ENCODE measurements at places on chromosomes 5 and 9.

DNA sequence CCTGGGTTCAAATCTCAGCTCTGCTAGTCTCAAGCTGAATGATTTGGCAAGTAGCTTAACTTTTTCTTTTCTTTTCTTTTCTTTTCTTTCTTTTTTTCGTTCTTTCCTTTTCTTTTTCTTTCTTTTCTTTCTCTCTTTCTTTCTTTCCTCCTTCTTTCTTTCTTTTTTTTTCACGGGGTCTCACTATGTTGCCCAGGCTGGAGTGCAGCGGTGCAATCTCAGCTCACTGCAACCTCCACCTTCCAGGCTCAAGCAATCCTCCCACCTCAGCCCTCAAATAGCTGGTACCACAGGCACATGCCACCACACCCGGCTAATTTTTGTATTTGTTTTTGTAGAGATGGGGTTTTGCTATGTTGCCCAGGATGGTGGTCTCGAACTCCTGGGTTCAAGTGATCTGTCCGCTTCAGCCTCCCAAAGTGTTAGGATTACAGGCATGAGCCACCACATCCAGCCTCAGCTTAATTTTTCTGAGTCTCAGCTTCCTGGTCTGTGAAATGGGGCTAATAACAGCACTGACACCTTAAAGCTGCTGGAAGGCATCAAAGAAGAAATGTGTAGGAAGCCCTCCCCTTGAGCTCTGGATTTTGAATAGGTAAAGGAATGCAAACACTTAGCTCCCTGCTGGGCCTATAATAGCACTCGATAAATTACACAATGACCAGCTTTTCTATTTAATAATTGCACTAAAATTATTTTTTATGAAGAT lies 17.5 kb upstream of the PPARGC1B start:
- no peak for DNase-seq

DNA sequence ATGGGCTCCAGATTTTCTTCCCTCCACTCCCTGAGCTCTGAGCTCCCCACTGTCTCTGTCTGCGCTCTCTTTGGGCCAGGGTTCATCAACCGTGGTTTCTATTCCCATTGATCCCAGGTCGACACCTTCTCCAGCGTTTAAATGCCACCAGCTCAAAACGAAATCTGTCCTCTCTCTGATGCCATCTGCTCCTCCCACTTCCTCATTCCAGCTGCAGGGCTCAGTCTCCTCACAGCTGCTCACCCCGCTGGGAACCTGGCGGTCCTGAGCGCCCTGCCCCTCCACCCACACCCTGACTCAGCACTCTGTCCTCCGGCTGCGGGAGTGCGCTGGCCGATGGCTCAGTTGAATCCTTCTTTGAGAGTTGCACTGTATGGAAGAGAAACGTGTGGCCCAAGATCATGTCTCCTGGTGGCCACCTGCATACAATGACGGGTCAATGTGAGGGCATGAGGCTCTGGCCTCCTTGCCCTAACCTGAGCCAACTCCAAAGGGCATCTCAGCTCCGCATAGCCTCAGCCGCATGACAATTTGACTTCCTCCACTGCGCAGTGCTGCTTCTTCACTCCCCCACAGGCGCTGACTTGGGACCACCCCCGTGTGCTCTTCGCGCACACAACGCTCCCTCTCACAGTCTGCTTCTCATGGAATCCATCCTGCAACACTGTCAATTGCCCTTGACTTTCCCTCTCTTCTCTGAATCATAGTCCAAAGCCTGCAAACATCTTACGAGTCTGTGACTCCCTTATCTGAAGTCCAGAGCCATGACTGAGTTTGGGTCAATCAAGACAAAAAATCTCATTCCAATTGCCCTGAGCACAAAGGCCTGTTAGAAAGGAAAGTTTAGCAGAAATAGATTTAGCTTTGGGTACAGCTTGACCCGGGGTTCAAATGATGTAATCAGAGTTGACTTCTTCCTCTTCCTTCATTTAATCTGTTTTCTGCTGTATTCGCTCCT lies 82.4 kb downstream of the PTCH1 start:
- DNase-seq = no peak

DNA sequence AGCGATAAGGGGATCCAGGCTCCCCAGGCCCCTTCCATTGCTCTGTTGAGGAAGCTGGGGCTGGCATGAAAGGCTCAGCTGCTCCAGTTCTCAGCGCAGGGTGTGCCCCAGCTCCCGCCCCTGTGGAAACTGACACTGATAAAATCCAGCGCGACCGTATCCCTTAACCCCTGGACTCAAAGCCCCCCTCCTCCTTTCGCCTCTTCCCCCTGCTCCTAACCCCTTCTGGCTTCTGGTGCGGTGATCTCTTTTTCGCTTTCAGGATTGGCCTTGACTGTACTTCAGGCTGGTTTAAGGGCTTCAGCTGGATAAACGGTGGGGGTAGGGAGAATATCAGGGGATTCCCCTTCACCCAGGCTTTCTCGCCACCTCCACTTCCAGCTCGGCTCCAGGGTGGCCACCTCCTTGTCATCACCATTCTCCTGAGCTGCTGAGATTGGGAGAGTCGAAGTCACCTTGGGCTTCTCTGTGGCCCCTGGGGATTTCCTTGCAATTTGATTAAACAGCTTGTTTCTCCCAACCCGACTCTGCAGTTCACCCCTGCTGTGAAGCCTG lies 843 bp downstream of the BSPRY start:
- DNase-seq = no peak

DNA sequence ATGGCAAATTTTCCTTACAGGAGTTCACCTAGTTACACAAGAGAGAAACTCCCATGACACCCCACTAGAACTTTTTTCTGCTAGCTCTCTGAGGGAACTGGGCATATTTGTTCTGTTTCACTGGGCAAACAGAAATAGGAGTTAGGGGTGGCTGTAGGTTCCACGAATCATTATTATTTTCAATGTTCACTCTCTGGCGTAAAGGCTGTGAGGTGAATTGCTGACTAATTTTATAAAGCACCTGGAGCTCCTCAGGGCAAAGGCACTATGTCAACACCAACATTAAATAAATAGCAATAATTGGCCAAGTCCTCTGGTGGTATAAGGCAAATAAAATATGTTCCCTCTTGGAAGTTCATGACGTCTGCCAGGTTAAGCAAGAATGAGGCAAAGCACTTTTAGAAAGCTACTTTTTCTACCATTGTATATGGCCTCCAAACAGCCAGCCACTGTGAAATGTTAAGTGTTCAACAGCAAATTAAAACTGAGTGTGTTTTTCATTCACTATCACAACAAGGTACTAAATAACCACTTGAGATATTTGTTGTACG lies 344.6 kb downstream of the PDE4D start:
- no peak for DNase-seq

GRCh38 chr5:138212828-138213160 lies 329 bp downstream of the CDC23 start:
- peak; percentile 10 for DNase-seq

DNA sequence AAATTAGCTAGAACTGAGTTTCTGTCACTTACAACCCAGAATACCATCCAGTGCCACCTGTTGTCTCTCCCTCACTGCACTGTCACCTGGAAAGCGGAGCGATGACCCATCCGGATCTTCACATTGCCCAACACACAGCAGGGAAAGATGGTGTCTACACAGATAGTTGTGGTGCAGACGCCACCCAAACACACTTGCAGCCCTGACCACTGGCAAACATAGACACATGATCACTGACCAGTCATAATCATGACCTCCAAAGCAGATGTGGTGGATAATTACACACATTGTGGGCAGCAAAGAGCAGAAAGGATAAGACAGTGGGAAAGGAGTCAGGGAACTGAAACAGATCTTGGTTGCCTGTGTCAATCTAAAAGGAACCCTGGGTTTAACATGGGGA lies 64.7 kb downstream of the GABBR2 start:
- DNase-seq = peak; percentile 25

DNA sequence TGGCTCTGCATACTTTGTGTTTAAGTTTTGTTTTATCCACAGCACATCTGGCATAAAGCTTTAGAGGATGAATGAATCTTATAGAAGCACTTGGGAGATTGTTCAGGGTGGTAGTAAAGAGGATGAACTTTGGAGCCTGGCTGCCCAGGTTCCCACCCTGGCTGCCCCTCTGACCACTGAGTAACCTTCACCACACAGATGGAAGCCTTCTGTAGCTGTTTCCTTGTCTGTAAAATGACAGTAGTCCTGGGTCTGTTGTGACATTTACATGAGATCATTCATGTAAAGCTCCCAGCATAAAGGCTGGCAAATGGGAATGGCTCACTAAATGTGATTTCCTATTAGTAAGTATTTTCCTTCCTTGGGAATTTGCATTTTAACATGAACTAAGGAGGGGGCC lies 85.7 kb upstream of the FAM169A start:
- no peak for DNase-seq

DNA sequence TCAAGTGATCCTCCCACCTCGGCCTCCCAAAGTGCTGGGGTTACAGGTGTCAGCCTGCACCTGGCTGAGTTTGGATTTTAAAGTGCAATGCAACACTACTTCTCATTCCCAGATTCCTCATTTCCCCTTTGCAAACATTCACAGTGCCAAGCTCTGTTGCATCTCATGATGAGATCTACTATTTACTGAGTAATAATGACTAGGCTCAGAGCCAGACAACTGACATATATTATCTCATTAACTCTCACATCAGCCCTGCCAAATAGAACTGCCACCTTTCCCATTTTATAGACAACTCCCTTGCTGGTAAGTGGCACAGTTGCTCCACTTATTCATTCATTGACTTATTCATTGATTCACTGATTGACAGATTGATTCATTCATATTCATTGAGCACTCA lies 7.0 kb downstream of the PDE6A start:
- DNase-seq = no peak

- peak; percentile 93 for DNase-seq
These were observed 52.4 kb downstream of the MELK start for GRCh38 chr9:36625006-36625615.

- no peak for DNase-seq
These were observed 4.5 kb downstream of the CCNH start for GRCh38 chr5:87408204-87408603.

Measured in AG08395 (cell line).